ENCODE measurements at places on chromosomes 3 and 15. TPM values are rescaled to one million over a fixed set of nuclear protein-coding genes. Genes with fewer than 3 reads are reported as not detected.

SAMD7 gene
- total RNA-seq = not detected

SPTSSB gene
- 6.3 TPM for total RNA-seq

NPRL2 gene
- 17.1 TPM for total RNA-seq

SLC24A5 gene
- total RNA-seq = not detected

NR2E3 gene
- total RNA-seq = 0.26 TPM

SMAD3 gene
- total RNA-seq = 14.1 TPM

PROK2 gene
- not detected for total RNA-seq

TUSC7 gene
- not detected for total RNA-seq

AADACL2 gene
- not detected for total RNA-seq

ZBTB20 gene
- total RNA-seq = 3.9 TPM

IGDCC3 gene
- not detected for total RNA-seq

LACTB gene
- total RNA-seq = 14.5 TPM

KBTBD13 gene
- total RNA-seq = not detected

CCNB2 gene
- 2.3 TPM for total RNA-seq

DPH6 gene
- 18.4 TPM for total RNA-seq

LNP1 gene
- 1.1 TPM for total RNA-seq

CATSPER2 gene
- 4.7 TPM for total RNA-seq

ARPP21 gene
- total RNA-seq = not detected

SPSB4 gene
- total RNA-seq = 0.26 TPM

PLS1 gene
- 17.1 TPM for total RNA-seq

UPK1B gene
- total RNA-seq = 55.2 TPM

LCMT2 gene
- 5.4 TPM for total RNA-seq

PSMD6 gene
- total RNA-seq = 82.2 TPM

HGD gene
- total RNA-seq = 0.38 TPM

SLTM gene
- total RNA-seq = 102 TPM

ATRIP gene
- total RNA-seq = 4.1 TPM

CCDC80 gene
- 8.2 TPM for total RNA-seq
